ENCODE measurements at places on chromosomes 3 and 15.

GRCh38 chr3:184811034-184811433 is 932 bp upstream of the VPS8 start:
- DNase-seq = no peak

DNA sequence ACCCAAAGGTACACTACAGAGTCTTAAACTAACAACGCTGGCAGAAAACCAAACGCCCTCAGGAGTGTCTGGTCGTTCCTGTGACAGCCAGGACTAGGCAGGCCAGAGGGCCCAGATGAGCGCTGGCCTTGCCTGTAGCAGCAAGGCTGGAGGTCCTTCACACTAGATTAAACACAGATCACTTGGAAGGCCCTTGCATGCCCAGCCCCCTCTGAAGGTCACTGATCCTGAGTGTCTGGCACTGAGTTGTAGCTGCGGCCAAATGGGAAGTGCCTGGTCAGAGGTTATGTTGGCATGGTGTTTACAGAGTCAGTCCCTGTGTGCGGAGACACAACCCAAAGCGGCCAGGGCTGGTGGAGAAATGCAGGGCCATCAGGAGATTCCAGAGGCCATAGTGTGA is 58.9 kb downstream of the ZNF621 start:
- DNase-seq = no peak

GRCh38 chr3:22893101-22893500 is 310.0 kb upstream of the UBE2E2 start:
- no peak for DNase-seq

DNA sequence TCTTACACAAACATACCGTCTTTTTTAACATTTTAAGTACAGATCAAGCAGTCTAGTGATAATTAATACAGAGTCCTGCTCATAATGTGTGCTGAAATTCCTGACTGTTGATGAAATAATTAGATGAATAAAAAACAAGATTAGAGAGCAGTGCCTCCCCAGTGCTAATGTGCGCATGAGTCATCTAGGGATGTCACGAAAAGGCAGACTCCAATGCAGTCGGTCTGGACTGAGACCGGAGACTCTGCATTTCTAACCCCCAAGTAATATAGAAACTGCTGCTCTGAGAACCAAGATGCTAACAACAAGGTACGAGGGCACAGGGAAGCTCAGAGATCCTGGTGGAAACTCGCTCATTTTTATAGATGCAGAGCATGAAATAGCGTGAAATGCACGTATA is 61.4 kb downstream of the COL8A1 start:
- no peak for DNase-seq

GRCh38 chr3:72123908-72124441 is 339.0 kb upstream of the PROK2 start:
- no peak for DNase-seq

GRCh38 chr3:31039145-31039544 is 144.7 kb upstream of the GADL1 start:
- DNase-seq = no peak

DNA sequence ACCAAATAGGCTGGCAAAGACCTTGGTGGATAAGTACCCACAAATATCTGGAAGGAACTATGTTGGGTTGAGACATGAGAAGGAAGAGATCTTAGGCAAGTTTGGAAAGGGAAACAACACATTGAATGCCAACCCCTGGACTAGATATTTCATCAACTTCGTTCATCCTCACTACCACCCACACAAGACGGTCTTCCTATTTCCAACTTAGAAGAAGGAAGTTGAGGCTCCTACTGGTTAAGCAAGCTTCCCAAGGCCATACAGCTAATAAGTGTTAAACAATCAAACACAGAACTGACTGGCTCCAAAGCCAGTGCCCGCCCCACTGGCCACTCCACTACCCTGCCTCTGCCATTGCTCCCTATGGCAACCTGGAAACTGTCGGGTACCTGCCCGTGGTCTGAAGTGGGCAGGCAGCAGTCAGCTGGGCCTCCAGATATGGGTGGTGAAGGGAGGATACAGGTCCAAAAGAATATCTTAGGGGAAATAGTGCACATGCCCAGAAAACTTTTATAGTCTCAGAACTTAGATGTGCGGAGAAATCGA is 94.9 kb downstream of the LIPC start:
- no peak for DNase-seq

GRCh38 chr3:98504539-98504938 is 7.1 kb downstream of the OR5K2 start:
- DNase-seq = no peak

DNA sequence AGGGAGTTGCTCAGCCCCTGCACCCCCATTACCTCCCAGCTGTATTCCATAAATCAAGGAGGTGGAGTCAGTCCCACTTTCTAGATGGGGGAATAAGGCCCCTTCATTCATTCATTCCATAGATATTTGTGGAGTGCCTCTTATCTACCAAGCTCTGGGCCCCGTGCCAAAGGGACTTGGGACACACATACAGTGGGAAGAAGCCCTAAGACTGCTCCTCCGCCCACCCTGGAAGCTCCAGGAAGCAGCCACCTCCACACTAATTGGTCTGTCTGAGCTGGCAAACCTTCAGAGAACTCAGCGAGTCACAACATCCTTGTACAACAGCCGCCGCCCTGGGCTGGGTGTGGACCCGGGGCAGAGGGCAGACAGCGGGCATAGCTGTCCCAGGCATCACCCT is 6.4 kb downstream of the STRA6 start:
- DNase-seq = no peak

GRCh38 chr3:161066930-161067329 is 38.2 kb downstream of the B3GALNT1 start:
- DNase-seq = no peak

GRCh38 chr15:90227816-90228772 is 5.6 kb downstream of the CIB1 start:
- no peak for DNase-seq

- DNase-seq = no peak
These were observed 4.0 kb upstream of the RASGRF1 start for GRCh38 chr15:79094611-79095021.

- DNase-seq = peak; percentile 16
These were observed 19.3 kb upstream of the GPX1 start for GRCh38 chr3:49377483-49377882.

DNA sequence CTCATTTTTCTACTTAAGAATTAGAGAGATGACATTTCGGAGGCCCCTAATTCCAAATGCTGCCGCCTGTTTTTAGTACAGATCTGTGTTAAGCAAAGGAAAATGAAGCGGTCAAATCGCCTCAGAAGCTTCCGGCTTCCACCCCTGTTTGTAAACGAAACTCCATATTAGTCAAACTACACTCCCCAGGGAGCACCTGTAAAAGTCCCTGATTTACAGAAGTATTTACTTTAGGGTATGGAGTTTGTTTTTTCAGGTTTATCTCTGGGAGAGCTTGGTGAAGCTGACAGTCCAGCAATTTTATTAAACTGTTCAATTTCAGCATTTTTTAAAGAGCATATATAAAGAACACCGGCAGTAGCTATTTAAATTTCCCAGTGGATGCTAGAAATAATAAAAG is 319.8 kb downstream of the FHIT start:
- no peak for DNase-seq

DNA sequence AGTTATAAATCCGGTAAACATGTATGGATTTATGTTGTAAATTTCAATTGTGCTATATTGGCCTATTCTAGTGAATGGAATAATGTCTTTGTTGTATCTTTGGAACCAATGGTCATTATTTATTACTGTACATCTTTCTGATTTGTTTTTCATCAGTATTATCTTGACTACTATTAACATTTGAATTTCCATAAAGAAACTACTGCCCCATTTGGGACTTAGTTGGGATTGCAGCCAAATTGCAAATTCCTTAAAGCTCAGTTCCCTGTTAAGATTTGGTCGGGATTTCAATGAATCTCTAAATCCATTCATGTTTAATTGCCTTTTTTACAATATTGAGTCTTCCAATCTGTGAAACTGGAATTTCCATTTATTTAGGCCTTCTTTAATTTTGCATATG is 822.4 kb upstream of the CADM2 start:
- DNase-seq = no peak

DNA sequence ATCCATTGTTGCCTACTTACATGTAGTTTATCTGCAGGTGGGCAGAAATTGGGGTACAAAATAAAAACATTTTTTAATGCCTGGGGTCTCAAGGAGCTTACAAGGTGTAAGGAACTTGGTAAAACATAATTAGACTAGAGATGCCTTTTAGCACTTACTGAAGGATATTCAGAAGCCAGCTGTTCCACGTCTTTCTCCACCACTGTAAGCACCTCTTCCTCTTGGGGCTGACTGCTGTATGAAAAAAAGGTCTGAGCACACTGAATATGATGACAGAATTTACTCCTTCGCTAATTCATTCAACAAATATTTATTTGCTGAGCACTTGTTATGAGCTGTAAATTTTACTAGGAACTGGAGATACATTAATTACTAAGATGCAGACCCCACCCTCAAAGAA is 539.1 kb downstream of the UNC13C start:
- no peak for DNase-seq

DNA sequence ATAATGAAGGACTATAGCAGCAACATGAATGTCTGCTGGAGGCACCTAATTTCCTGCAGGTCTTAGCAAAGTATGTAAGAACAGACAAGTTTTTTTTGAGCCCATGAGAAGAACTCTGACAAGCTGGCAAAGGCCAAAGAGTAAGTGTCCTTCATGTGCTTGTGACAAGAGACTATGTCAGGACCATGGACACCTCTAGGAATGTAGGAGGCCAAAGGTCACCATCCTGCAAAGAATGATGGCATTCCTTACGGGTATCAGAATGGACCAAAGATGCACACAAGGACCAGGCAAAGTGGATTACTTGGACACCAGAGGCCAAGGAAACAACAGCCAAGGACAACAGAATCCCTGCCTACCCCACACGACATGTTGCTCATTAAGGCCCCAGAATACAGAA is 858.5 kb upstream of the CFAP20DC start:
- DNase-seq = no peak

- DNase-seq = no peak
These were observed 44.5 kb downstream of the NCEH1 start for GRCh38 chr3:172666181-172666872.

- DNase-seq = no peak
These were observed 167.1 kb downstream of the MECOM start for GRCh38 chr3:169496402-169496801.

GRCh38 chr3:151142929-151143328 is 57.5 kb downstream of the MED12L start:
- DNase-seq = no peak

DNA sequence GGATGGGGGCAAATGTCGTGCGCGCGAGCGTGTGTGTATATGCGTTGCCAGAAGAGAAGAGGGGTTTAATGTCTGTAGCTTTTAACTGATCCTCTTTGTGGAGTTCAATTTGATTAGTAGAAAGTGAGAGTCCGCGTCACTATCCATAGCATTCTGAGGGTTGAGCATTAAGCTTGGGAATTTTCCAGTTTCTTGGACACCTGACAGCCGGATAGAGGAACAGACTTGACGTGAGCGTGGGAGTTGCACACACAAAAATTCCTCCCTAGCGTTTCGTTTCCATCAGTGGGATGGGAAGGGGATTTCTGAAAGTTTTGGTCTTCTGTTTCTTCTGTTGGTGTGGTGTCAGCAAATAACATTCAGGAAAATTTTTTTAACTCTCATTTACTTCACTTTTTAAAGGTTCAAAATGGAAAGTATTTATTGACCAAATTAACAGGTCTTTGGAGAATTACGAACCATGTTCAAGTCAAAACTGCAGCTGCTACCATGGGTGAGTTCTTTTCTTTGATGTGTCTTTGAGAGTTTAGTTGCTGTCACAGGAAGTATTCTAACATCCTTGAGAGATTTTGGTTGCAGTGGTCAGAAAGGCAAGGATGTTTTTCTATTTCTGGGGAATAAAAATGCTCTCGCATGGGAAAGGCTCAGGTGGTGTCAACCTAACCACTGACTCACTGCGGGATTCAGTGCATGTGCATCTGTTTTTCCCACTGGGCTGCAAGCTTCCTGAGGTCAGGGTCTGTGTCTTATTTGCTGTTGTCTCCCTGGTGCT is 841 bp downstream of the POGLUT1 start:
- DNase-seq = no peak

GRCh38 chr3:117161816-117162215 is 452.2 kb downstream of the TUSC7 start:
- no peak for DNase-seq

DNA sequence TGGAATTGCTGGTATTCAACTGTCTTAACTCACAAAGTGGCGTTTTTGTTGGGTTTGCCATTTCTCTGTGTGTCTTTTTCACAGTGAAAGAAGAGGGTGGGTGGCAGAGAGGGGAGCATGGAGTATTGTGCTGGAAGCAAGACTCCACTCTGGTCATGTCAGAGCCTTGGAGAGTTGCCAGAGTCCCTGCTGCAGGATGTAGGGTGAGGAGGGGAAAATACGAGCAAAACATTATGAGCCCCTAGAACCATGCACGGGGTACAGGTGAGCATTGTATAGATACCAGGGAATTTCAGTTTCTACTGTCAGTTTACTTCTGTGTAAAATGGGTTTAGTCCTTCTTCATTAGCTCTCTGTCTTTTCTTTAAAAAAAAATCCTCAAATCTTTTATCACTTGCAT is 249.9 kb downstream of the CACNA2D3 start:
- DNase-seq = no peak

GRCh38 chr3:171351676-171352075 is 108.5 kb downstream of the TNIK start:
- no peak for DNase-seq

DNA sequence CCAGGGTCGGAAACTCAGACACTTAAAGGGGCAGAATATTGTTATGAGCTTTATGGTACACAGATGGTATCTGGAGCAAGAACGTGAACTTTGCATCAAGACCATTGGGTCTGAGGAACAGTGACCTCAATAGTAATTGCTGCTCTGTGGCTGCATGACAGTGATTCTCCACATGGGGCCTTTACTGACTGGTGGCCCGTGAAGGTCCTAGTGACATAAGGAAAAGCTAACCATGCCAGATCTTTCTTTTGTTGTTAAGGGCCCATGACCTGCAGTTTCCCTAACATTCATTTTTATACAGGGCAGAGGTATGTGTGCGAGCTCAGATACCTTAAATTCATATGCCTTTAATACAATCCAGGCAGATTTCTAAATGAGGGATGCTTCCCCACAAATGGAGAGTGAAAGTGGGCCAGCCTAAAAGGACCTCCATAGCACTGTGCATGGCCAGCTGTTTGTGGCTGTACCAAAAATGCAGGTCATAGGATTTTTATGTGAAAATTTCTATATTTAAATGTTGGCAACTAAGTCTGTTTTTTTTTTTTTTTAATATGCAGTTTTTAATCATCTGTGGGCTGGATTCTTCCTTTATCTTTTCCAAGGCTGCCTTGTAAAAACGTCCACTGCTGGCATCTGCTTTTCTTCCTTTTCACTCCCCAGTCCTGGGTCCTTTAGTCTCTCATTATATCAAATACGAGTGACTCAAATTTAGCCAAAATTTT is 188.0 kb upstream of the IL12A start:
- DNase-seq = no peak

DNA sequence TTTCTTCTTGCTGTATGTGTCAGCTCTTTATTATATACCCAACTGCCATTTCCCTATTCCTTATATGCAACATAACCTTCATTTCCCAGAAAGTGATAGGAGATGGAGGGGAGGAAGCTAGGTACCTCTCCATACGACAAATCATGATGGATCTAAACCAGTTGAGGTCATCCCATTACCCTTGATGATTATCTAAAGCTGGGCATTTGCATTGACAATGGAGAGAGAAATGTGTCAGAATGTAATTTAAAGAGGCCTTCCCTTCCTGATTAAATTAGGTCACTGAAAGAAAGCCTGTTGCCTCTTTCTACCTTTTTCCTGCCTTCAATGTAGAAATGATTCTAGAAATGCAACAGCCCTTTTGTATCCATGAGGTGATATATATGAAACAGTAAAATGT is 81.9 kb downstream of the SUCNR1 start:
- no peak for DNase-seq

GRCh38 chr3:162171970-162172369 is 675.4 kb downstream of the OTOL1 start:
- no peak for DNase-seq

- DNase-seq = no peak
These were observed 145.9 kb upstream of the AGTR1 start for GRCh38 chr3:148551767-148552260.

Data from activated gamma-delta T cell treated with Interleukin-2 at 50 U/mL for 16 hours (primary cell).